Foreskin keratinocyte (primary cell): ENCODE measurements at places on chromosomes 3 and 15. TPM values are rescaled to one million over a fixed set of nuclear protein-coding genes. Genes with fewer than 3 reads are reported as not detected.

- no peak for DNase-seq
Measured at GRCh38 chr3:196662711-196663571, 23.4 kb downstream of the NRROS start.

- DNase-seq, result no peak
Measured at GRCh38 chr15:65634356-65634755, 12.6 kb downstream of the SLC24A1 start.

DNA sequence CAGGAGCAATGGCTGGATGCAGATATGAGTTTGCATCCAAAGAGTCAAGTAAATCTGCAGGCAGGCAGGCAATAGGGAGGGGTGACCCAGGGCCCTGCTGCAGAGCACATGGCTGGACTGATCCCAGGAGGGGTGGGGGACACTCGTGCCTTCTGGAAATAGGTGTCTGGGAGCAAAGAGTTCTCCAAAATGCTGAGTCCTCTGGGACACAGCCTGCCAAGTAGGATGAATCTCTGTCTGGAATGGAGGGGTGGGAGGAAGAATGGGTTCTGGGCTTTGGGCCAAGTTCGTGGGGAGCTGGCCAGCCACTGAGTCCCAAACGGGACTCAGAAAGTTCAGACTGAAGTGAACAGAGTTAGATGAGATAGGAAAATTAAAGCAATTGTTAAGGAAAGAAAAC, 214.5 kb downstream of the MTHFS start:
- DNase-seq, result no peak

FAM107A gene
- total RNA-seq, result not detected in 2 replicates

GRCh38 chr3:27591312-27592210, 107.4 kb upstream of the SLC4A7 start:
- DNase-seq, result no peak

DNA sequence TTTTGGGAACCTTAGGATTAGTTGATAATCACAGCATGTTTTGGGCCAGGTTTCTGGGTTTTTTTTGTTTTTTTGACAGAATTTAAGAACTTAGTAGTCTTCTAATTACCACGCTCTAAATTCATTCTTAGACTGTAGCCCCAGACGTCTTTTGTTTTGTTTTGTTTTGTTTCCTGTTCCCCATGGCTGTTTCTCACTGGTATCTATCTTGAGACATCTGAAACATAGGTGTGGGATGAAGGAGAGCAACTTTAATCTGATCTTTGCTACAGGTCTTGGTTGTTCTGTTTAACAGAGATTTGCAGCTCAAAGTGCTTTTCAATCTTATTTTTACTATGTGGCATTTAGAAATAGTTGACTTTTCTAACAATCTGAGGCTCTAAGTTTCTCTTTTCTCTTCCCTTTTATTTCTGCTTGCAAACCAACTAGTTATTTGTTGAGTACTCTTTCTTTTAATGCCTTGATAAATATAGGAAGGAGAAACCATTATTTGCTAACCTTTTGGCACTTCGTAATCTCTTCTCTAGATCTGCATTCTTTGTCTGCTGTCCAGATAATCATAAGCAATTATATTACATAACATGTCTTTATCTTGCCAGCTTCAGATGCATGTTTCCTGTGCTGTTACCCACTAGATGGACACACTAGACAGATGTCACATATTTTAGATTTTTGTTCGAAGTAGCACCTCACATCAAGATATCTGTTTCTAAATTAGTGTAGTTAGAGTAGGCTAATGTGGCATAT, 40.9 kb downstream of the FBXL2 start:
- DNase-seq, result no peak

- peak; percentile 23 for DNase-seq
Measured at GRCh38 chr15:47900751-47901150, 183.4 kb downstream of the SEMA6D start.

- DNase-seq, result no peak
Measured at GRCh38 chr15:32956006-32956405, 238.2 kb downstream of the GREM1 start.

- no peak for DNase-seq
Measured at GRCh38 chr15:38680775-38681174, 116.2 kb upstream of the RASGRP1 start.

GRCh38 chr3:193803288-193803687, 210.3 kb downstream of the OPA1 start:
- no peak for DNase-seq

CBLB gene
- 5.3 and 8.2 TPM in 2 replicates for total RNA-seq

DNA sequence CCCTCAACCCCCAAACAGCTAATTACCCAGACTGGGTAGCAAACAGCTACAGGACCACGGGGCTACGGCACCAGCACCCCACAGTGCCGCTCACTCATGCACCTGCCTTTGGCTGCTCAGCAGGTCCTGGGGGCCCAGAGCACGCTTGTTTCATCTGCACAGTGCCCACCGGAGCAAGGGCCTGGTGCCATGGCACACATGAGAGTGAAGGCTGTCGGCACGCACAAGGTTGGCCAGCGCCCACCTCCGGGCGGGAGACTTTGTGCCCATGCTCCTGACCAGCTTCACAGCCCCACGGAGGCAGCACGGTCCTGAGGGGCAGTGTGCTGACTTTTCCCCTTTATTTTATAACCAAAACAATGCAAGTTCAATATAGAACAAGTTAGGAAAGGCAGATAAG, 135.9 kb upstream of the NSMCE3 start:
- DNase-seq, result no peak

- DNase-seq, result no peak
Measured at GRCh38 chr3:72580900-72581299, 267.3 kb downstream of the SHQ1 start.

KNG1 gene
- total RNA-seq, result not detected in 2 replicates

GRCh38 chr3:143002083-143002712, 828 bp downstream of the U2SURP start:
- DNase-seq, result no peak

- no peak for DNase-seq
Measured at GRCh38 chr3:2822611-2823010, 287.6 kb downstream of the IL5RA start.

- DNase-seq, result no peak
Measured at GRCh38 chr3:114626751-114627150, 332.9 kb downstream of the TIGIT start.

DNA sequence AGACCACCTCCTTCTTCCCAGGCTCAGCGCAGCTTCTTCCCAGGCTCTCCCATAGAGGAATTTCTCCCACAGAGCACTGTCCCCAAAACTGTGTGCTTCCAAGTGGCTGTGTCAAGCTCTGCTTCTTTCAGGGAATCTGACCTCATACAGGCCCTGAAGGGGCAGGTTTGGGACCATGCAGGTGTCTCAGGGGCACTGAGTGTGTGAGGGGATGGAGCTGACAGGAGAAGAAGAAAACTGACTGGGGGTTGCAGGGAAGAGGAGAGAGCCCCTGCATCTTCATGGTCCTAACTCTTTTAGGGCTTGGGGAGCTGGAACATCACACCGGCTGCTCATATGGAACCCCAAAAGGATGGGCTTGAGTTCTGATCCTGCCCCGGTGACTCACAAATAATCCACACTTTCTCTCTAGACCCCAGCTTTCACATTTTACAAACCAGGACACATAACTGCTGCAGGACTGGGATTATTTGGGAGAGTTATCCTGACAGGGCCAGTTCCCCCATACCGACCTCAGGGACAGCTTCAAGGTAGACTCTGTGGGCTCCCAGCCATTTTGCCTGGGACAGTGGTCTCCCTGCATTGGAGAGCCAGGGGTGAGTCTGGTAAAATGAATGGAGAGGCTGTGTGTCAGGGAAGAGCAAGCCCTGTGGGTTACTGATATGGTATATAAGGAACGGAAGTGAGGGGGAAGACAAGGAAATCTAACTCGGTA, 316.1 kb downstream of the TLE3 start:
- no peak for DNase-seq

- no peak for DNase-seq
Measured at GRCh38 chr3:75342425-75342824, 321.7 kb upstream of the FRG2C start.
